ENCODE measurements at places on chromosomes 7 and 10. TPM values are rescaled to one million over a fixed set of nuclear protein-coding genes. Genes with fewer than 3 reads are reported as not detected.

DNA sequence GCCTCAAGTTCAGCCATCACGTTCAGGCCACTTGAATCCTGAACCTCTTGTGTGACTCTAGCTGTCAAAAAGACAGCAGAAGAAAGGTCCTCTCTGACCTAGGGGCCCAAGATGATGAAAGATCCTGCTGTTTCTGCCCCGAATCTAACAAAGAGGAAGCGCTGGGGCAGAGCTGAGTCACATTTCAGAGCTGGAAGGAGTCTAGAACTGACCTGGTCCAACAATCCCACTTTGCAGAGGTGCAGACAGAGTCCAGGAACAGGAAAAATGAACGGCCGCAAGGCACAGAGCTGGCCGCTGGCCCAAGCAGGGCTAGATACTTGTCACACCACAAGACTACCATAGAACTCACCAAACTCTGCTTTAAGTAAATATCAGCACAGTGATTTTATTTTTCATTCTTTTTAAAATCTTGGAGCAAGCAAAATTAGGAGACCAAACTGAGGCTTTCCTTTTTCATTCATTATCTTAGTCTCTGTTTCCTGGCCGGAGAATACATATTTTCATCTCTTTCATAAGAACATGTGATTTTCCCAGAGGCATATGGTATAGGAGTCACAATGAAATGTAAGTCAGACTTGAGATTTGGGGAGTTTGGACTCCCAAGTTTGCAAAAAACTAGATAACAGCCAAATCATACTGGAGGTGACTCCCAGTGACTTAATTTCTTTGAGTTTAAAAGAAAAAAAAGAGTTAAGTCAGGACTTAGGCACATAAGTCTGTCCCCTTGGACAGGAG lies 52.8 kb downstream of the CHST15 start:
- no peaks in the 10 kb centered on the region for H3K4me1 ChIP-seq
- H3K4me3 ChIP-seq: no peak overlapping the region
- no peaks in the 10 kb centered on the region for H3K27me3 ChIP-seq

The CCDC3 gene
- 8.4 TPM for polyA plus RNA-seq

GRCh38 chr10:68981074-68981473 lies 7.5 kb upstream of the KIFBP start:
- H3K27me3 ChIP-seq: no peaks in the 10 kb centered on the region
- H3K4me3 ChIP-seq: no peak overlapping the region
- H3K36me3 ChIP-seq: peaks cover 60% of the 10 kb centered on the region
- no peaks in the 10 kb centered on the region for H3K4me1 ChIP-seq

The COX19 gene
- 33.5 TPM for polyA plus RNA-seq

The CARD11 gene
- 4.8 TPM for polyA plus RNA-seq

The GNGT1 gene
- polyA plus RNA-seq: not detected

DNA sequence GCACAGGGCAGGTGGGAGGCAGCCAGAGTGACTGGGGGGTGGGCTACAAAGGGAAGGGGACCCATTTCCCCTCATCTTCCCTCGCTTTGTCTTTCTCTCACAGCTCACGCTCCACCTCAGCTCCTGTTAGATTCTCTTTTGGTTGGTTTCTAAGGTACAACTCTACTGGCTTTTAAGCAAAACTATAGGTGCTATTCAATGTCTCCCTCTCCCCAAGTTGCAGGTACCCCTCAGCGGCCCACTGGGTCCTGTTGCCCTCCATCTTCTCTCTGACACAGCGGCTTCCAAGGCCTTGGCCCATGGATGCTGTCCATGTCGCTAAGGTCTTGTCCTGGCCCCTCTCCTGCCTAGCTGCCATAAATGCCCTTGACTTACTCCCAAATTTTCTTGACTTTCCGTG lies 168.4 kb downstream of the COBL start:
- H3K4me3 ChIP-seq: no peak overlapping the region
- peaks cover 9% of the 10 kb centered on the region for H3K36me3 ChIP-seq
- no peak for DNase-seq
- H3K27ac ChIP-seq: no peak overlapping the region
- H3K4me1 ChIP-seq: no peaks in the 10 kb centered on the region

GRCh38 chr7:141220263-141220880 lies 146.5 kb downstream of the TMEM178B start:
- no peaks in the 10 kb centered on the region for H3K27me3 ChIP-seq
- DNase-seq: no peak
- no peaks in the 10 kb centered on the region for H3K36me3 ChIP-seq

DNA sequence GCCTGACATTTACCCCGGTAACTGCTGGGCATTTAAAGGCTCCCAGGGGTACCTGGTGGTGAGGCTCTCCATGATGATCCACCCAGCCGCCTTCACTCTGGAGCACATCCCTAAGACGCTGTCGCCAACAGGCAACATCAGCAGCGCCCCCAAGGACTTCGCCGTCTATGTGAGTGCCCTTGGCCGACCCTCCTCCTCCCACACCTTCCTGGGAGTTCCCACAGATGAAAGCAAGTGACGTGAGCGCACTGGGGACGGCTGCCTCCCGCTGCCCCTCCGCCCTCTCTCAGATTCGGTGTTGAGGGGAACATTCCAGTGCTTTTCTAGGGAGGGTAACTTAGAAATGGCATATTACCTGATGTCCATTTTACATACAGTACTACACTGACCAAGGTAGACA lies 7.0 kb upstream of the GET4 start:
- H3K4me1 ChIP-seq: peaks cover 5% of the 10 kb centered on the region
- no peak overlapping the region for H3K27ac ChIP-seq

The ANKRD2 gene
- polyA plus RNA-seq: 0.13 TPM

GRCh38 chr7:48741545-48741944 lies 182.8 kb upstream of the CDC14C start:
- no peak overlapping the region for H3K27ac ChIP-seq
- H3K4me1 ChIP-seq: no peaks in the 10 kb centered on the region
- H3K4me3 ChIP-seq: no peak overlapping the region
- DNase-seq: no peak
- no peaks in the 10 kb centered on the region for H3K27me3 ChIP-seq

The TLL2 gene
- polyA plus RNA-seq: 0.99 TPM

- peaks cover 16% of the 10 kb centered on the region for H3K4me1 ChIP-seq
- H3K27ac ChIP-seq: peak overlapping the region; percentile 91
- DNase-seq: peak; percentile 93
Observed at GRCh38 chr7:16668049-16668858, 22.3 kb downstream of the BZW2 start.

GRCh38 chr10:132248455-132249225 lies 59.1 kb downstream of the STK32C start:
- H3K27ac ChIP-seq: no peak overlapping the region
- H3K4me1 ChIP-seq: peaks cover 8% of the 10 kb centered on the region
- H3K4me3 ChIP-seq: no peak overlapping the region
- no peaks in the 10 kb centered on the region for H3K36me3 ChIP-seq
- H3K27me3 ChIP-seq: no peaks in the 10 kb centered on the region

DNA sequence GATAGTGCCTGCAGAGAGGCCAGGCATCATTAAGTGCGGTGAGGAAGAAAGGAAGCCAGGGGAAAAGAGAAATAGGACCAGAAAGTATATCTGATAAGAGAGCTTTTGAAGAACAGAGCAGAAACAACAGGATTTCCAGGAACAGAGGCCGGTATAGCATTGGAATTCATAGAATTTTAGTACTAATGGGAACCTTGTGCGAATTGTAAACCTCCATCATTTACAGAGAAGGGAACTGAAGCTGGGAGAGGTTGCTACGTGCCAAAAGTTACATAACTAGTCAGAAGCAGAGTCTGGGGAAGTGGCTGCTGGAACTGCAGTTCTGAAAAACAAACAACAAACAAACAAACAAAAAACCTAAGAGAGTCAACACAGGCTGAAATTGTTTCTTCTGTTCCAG lies 5.4 kb upstream of the ZMYND11 start:
- peaks cover 3% of the 10 kb centered on the region for H3K4me1 ChIP-seq
- no peak overlapping the region for H3K27ac ChIP-seq
- no peak for DNase-seq
- no peak overlapping the region for H3K4me3 ChIP-seq
- H3K36me3 ChIP-seq: no peaks in the 10 kb centered on the region

The BMPER gene
- polyA plus RNA-seq: 4.9 TPM

The SLC29A4 gene
- 22.7 TPM for polyA plus RNA-seq

DNA sequence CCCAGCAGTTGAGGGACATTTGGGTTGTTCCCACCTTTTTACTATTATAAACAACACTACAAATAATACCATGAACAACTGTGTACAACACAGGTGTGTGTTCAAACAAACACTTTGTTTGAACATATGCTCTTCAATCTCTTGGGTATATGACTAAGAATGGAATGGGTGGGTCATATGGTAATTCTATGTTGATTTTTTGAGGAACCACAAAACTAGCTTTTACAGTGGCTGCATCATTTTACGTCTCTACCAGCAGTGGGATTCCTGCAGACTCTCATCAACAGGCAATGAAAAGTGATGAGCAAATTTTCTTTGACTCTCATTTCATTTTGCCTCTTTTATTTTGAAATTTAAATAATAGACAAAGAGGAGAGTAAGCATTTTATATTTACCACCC lies 116.9 kb upstream of the KLF14 start:
- no peak for DNase-seq
- no peak overlapping the region for H3K4me3 ChIP-seq
- no peak overlapping the region for H3K27ac ChIP-seq
- H3K4me1 ChIP-seq: no peaks in the 10 kb centered on the region
- H3K27me3 ChIP-seq: no peaks in the 10 kb centered on the region
- H3K36me3 ChIP-seq: no peaks in the 10 kb centered on the region

The ZNF438 gene
- 7.3 TPM for polyA plus RNA-seq

The INSYN2A gene
- 0.57 TPM for polyA plus RNA-seq

The TMEM184A gene
- 58.6 TPM for polyA plus RNA-seq

DNA sequence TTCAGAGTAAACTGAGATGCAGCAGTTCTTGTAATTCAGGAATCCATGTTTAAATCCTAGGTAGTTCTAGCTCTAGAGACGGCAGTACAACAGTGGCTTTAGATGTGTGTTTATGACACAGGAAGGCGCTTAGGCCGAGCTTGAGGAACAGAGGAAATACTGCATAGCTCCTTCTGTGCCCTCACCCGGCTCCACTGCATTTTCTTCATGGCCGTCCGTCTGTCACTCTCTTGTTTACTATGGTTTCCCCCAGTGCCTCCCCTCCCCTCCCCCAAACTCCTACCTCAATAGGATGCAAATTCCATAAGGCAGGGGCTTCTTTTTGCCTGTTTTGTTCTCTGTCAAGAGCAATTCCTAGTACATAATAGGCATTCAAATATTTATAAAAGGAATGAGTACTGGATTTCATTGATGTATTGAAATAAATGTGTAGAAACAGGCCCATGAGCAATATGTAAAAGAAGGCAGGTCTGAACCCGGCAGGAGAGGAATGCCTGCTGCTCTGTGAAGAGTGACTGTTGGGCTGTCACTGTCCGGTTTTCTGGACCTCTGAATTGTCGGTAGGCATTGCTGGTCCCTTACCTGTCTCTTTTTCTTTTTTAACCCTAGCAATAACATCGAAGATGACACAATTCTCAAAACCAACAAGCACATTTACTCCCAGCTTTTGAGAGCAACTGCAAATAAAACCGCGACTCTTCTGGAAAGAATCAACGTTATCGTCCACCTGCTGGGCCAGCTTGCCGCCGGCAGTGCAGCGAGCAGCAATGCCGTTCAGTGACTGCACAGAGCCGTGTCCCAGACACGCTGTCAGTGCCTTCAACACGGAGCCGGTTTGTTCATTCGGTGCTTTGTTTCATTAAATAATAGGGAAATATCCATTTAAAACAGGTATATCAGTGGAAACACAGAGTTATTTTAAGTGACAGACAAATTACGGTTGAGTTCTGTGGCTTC lies 12.7 kb downstream of the MMP21 start:
- no peak overlapping the region for H3K27ac ChIP-seq
- peaks cover 61% of the 10 kb centered on the region for H3K36me3 ChIP-seq
- no peaks in the 10 kb centered on the region for H3K27me3 ChIP-seq
- H3K4me1 ChIP-seq: no peaks in the 10 kb centered on the region
- no peak for DNase-seq
- no peak overlapping the region for H3K4me3 ChIP-seq

The SPOCK2 gene
- 17.4 TPM for polyA plus RNA-seq

DNA sequence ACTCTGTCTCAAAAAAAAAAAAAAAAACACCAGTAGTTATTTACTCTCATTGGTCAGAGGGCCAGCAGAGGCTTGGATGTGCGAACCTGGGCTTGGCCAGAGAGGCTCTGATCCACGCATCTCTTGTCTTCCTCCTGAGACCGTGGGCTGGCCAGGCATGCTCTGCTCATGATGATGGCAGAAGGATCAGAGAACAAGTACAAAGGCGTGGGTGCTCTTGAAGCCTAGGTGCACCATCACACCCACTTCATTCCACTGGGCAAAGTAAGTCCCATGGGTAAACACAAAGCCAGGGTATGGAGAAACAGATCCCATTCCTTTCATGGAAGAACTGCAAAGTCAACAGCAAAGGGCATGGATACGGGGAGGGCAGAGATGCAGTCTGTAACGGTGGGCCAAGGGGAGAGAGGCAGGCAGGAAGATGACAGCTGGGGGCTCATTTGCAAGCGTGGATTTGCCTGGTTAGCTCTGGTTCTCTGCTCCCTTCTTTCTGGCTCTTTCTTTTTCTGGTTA lies 128.2 kb upstream of the SDK1 start:
- H3K4me3 ChIP-seq: no peak overlapping the region
- no peaks in the 10 kb centered on the region for H3K27me3 ChIP-seq
- no peak overlapping the region for H3K27ac ChIP-seq
- H3K36me3 ChIP-seq: no peaks in the 10 kb centered on the region

- no peak overlapping the region for H3K4me3 ChIP-seq
- no peaks in the 10 kb centered on the region for H3K4me1 ChIP-seq
- no peaks in the 10 kb centered on the region for H3K27me3 ChIP-seq
- H3K36me3 ChIP-seq: no peaks in the 10 kb centered on the region
Observed at GRCh38 chr10:47049056-47049851, 138.0 kb downstream of the PTPN20 start.

DNA sequence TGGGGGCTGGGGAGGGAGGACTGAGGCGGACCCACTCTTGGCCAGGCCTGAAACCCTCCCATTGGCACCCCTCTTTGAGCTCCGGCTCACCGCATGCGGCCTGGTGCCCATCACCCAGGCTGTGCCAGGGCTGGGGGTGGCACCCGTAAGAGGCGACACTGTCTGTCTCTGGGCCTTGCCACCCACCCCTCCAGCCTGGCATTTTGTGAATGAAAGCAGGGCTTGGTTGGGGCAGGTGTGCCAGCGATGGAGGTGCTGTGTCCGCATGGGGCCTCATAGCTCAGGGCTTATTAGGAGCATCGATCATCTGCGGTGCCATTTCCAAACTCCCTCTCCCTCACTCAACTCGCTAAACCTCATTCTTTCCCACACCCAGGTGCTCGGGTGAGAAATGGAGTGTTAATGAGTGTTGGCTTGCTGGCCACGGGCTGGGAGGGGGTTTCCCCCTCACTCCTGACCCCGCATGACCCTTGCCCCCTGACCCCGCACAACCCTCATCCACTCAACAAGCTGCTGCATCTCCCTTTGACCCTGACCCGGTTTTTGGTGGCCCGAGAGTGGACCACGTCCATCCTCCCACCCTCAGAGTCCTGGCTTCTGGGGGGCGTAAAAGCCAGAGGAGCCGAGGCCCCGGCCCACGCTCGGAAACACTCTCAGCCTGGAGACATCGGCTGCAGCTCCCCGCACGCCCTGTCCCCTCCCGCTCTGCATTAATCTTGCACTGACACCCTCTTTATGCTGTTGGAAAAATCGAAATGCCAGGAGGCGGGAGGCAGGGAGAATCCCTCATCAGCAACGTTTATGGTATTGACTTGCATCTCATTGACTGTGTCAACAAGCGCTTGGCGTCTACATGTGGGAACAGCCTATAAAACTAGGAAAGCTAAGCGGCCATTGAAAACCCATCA lies 161.2 kb downstream of the DNAJB6 start:
- H3K36me3 ChIP-seq: no peaks in the 10 kb centered on the region
- no peak for DNase-seq
- no peak overlapping the region for H3K27ac ChIP-seq
- H3K27me3 ChIP-seq: no peaks in the 10 kb centered on the region

- no peak for DNase-seq
- H3K27ac ChIP-seq: no peak overlapping the region
- no peaks in the 10 kb centered on the region for H3K4me1 ChIP-seq
- no peaks in the 10 kb centered on the region for H3K27me3 ChIP-seq
- no peak overlapping the region for H3K4me3 ChIP-seq
Observed at GRCh38 chr7:87852306-87852705, 23.9 kb downstream of the SLC25A40 start.
